Metanephros (tissue), 2 donors: ENCODE measurements at places on chromosomes 1 and 21. TPM values are rescaled to one million over a fixed set of nuclear protein-coding genes. Genes with fewer than 3 reads are reported as not detected.

Gene CD5L
- 0.35 TPM for total RNA-seq

Gene HES2
- total RNA-seq = 0.35 TPM

Gene WDR64
- not detected for total RNA-seq

Gene GOLT1A
- total RNA-seq = 2.6 TPM

Gene APCS
- total RNA-seq = not detected

Gene NMNAT2
- 1.8 TPM for total RNA-seq

Gene UBR4
- 162 TPM for total RNA-seq

Gene LIN28A
- total RNA-seq = not detected

Gene TNFRSF4
- total RNA-seq = 3.3 TPM

Gene CRYZ
- total RNA-seq = 78.2 TPM

Gene LRRC39
- 30.3 TPM for total RNA-seq

Gene AIRE
- total RNA-seq = 0.70 TPM

Gene CA6
- not detected for total RNA-seq

Gene CFAP74
- total RNA-seq = 0.23 TPM

Gene LCE1C
- total RNA-seq = not detected

Gene GBP7
- not detected for total RNA-seq

Gene AMY1B
- not detected for total RNA-seq

Gene PAPPA2
- total RNA-seq = 23.4 TPM

Gene LRRC38
- 7.4 TPM for total RNA-seq

Gene MATN1
- 0.47 TPM for total RNA-seq

Gene C4BPA
- 0.76 TPM for total RNA-seq
